ENCODE measurements at places on chromosomes 1 and 21.

GRCh38 chr1:119587341-119587740 lies 60.7 kb downstream of the ZNF697 start:
- DNase-seq: peak; percentile 70

GRCh38 chr1:231534703-231535159 lies 6.3 kb downstream of the TSNAX start:
- no peak for DNase-seq

- DNase-seq: no peak
Measured at GRCh38 chr1:77193951-77194350, 25.3 kb downstream of the PIGK start.

GRCh38 chr1:212594640-212595039 lies 13.9 kb upstream of the ATF3 start:
- DNase-seq: no peak

GRCh38 chr1:208126108-208126507 lies 118.1 kb downstream of the PLXNA2 start:
- DNase-seq: no peak

DNA sequence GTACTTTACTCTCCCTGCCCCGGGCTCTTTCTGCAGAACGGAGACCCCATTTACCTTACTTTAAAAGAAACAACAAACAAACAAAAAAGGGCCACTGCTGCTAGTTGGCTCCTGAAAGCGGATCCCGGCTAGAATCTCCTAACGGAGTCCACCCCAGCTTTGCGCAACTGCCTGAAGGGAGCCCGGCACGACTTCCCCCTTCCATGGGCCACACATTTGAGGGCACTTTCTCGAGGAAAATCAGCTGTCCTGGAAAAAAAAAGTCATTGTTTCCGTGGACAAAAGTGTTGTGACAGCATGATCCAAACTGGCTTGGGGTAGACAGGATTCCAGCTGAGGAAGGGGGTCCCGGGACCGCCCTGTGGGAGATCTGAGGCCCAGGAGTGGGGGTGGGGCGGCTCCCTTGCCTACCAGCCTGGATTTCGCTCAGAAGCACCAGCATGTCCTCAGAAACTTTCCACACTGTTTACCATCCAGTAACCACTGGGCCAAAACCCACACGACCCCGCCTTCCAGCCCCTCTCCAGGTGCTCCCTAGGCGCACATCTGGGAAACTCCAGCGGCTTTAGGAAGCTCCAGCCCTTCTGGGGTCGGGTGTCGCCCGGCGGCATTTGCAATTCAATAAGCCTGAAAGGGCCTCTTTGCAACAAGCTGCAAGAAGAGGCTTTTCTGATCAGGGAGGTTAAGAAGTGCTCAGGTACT lies 4.8 kb downstream of the RIPK4 start:
- DNase-seq: no peak

DNA sequence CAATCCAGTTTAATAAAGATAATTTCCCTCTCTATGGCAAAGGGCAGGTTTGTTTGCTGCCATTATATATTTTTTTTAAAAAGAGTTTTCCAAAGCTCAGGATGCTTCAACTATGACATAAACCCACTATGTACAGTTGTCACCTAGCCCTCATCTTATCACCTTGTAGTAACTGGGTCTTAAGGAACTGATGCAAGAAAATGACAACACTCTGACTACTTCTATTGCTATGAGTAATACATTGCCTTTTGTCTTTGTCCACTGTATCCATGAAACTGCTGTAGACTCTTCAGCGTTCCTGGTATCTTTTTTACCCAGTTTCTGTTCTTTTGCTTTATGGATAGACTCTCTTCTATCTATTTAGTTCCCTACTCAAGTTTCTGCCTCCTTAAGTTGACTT lies 586.5 kb downstream of the NEGR1 start:
- no peak for DNase-seq

Data from kidney (tissue), 22 donors.